ENCODE measurements at places on chromosomes 6 and 20.

DNA sequence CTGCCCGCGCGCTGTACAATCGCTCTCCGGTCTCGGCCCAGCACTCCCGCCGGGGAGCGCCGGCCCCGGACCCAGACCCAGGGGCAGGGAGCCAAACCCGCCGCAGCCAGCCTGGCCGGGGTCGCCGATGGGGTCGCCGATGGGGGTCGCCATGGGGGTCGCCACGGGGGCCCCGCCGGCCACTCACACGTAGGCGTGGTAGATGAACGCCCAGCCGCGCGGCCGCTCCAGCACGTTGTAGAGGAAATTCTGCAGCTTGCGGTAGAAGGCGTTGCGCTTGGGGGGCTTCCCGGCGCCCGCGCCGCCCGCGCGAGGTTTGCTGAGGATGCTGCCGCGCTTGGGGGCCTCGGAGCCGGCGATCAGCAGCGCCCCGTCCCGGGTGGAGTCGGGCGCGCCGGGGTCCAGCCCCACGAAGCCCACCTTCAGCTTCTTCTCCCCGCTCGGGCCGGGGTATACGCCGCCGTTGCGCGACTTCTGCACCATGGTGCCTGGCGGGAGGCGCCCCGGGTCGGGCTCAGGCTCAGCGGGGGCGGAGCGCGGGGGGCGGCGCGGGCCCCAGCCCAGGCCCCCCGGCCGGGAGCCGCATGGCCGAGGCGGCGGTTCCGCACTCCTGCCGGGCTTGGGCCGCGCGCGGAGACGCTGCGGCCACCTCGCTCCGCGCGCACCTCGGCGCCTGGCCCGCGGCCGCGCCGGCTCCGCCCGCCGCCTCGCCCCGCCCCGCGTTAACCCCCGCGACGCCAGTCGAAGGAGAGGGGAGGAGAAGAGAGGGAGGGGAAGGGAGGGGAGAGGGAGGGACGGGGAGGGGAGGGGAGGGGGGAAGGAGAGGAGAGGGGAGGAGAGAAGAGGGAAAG, at the start of gene KCNQ2:
Gene KCNQ2, minus strand, starts transcription at position 675 of the 851 bp plus-strand sequence. Its CDS starts 192 bp downstream, at position 483.
- no peak for DNase-seq

GRCh38 chr20:3640259-3640658, 22.9 kb downstream of the GFRA4 start:
- DNase-seq: no peak

DNA sequence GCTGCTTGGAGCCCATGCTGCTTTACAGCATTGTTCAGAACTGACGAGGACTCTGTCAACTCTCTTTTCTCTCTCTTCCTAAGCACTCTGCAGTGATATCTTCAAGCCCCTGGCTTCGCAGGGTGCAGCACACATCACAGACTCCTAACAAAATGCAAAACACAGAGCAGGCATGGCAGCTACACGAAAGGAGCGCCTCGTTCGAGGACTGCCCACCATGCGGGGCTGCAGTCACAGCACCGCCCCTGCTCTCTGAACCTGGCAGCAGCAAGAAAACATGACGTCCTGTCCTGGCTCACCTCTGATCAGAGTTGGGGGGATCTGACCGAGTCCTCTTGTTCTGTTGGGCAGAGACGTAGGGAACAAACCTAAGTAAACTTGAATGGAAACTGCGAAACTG, 281.7 kb downstream of the CDH26 start:
- no peak for DNase-seq

GRCh38 chr20:1103751-1104150, 14.7 kb upstream of the PSMF1 start:
- DNase-seq: no peak

DNA sequence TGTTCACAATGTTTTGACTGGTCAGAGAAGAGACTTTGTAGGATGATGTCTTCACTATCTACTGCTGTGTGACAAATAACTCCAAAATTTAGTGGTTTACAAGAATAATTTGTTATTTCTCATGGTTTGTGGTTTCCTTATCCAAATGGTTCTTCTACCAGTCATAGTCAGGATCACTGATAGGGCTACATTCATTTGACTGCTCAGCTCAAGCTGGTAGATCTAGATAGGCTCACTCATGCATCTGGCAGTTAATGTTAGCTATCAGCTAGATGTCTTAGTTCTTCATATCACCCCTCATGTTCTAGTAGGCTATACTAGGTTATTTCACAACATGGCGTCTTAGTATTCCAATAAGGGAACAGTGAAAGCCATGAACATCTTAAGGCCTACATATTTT, 131.0 kb downstream of the ID4 start:
- no peak for DNase-seq

DNA sequence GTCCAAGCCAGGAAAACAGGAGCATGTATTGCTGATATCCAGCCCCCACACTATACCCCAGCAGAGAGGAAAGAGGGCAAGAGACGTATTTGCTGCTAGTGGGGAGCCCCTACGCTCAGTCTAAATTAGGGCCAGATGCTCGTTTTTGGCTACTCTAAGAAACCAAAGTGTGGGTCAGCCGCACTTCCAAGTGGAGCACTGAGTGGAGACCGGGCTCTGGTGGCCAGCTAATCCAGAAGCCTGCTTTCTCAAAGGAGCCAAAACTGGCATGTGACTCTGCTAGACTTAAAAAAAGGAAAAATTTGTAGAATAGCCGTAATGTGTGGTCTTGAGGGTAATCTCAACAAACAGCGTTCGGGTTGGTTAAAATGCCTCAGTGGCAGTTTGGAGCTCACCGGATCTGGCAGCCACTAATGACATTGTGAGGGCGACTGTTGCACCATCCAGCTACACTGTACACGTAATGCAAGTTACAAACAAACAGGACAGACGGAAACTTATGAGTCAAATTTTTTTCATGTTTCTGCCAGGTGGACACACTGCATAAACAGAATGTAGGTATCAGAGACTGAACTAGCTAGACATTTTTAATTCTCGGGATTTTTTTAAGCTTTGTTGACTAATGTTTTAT, 230.9 kb downstream of the FOXC1 start:
- no peak for DNase-seq

DNA sequence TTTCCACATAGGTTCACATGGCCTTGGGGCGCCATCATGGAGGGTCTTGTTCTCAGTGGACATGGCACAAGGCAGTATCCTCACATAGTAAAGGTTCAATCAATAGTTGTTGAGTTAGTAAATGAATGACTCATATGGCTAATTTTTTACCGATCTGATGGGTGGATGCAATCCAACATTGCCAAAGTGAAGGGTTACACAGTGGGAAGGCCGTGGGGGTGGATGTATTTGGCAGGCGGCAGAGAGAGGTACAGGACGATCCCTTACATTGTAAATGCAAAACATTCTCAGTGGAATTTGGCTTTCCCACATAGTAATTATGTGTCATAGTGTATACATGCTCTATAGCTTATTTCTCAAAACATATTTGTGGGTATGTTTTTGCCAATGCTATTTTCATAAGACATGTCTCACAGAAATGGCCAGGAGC, 21.0 kb upstream of the PDE7B start:
- DNase-seq: no peak

- DNase-seq: peak; percentile 62
These were observed 5.6 kb downstream of the SRSF3 start for GRCh38 chr6:36599791-36600209.

DNA sequence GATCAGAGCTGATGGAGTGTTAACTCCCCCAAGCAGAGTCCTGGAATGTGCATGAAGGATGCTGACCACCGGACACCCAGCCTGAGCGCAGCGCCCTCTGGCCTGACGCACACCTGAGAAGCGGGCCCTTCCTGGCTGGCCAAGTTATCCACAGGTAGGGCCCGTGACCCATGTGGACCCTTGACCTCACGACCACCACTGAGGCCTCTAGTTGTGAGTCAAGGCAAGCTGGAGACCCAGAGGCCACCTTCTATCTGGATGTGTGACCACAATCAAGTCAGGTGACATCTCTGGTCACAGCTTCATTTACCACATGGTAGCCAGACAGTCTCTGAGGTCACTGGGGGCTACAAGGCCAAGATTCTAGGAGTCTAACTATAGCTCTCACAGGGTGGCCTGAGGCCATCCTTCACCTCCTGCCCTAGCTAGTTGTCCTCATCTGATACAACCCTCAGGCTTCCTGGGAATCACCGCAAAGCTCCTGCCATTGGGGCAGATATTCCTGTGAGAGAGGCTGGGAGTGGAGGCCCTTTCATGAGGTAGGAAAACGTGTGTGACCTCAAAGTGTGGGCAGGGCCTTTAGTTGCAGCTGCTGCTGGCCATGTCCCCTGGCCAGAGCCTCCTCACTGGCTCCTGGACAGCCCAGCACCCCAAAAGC, 53.1 kb downstream of the DSTN start:
- DNase-seq: no peak

- DNase-seq: no peak
These were observed 33.8 kb downstream of the PLEKHG1 start for GRCh38 chr6:150633486-150633834.

DNA sequence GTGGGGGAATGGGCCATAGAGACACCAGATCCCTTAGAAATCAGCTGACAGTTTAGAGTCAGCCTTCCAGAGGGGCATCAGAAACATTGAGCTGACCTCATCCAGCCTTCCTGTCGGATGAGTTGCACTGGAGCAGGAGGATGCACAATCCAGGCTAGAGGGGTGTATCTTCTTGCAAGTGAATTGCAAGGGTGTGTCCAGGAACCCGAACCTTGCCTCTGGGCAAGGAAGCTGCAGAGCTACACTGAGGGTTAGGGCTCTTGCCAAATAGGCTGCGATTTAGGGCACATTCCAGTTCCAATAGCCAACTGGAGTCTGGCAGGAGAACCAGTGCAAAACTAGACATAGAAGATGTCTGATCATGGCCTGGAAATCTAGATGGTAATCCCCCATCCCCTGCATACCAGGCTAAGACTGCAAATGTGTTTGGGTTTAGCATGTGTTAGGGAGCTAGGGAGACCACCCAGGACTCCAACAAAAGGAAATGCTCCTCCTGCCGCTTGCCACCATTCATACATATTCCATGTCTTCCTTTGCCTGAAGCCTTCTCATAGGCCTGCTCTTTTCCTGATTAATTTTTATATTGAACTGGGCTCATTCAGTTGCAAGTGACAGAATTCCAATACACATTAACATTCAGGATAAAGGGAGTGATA, 6.3 kb upstream of the UTRN start:
- DNase-seq: no peak

DNA sequence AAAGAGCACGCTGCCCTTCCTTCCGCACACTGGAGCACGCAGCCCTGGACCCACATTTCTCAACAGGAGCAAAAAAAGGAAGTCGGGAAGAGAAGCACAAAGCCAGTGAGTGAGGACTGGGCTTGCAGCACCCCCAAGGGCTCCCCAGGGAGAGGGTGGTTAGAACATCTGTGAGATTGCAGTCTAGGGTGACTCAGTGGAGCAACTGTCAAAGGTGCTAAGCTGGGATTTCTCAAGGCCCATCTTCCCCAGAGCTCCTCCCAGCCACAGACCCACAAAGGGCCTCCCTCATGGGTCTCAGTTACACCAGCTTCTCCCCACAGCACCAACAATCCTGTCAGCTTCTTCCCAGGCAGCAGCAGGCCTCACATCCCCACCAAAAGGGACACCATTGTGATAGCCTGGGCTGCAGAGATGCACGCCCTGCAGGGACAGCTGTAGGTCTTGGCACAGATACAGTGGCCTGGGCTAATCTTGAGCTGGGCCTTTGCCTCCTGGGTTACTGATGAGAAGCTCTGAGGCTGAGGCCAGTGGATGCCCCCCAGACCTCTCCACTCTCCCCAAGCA, 39.6 kb upstream of the CD93 start:
- DNase-seq: no peak

DNA sequence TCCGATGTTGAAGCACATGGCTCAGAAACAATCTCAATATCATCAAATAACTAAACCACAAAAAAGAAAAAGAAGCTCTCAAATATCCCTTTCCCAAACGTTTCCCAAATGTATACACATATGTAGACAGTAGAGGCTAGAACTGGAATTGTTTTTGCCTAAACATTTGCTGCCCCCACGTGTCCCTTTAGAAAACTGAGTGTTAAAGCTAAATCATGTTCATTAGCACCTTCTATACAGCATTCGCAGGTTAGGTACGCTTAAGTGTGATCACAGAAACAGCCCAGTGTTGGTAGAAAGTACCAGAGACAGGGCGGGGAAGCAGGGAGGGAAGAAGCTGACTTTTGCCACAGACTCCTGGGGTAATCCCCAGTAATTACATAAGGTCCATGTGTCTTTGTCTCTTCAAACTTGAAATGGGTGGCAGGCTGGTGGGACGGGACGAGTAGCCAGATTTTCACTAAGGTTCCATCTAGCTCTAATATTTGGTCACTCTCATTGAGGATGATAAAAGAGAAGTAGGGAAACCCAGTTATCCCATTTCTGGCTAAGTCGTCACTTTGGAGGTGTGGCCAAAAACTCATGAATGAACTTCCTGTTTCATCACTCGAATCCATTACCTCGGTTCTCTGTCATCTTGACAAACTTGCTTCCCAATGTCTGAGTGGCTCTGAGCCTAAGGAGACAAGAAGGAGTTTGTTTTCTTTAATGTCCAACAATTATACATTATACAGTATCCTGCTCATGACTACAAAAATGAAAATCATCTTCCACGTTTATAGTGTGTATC, 15.0 kb upstream of the TFAP2A start:
- DNase-seq: no peak

DNA sequence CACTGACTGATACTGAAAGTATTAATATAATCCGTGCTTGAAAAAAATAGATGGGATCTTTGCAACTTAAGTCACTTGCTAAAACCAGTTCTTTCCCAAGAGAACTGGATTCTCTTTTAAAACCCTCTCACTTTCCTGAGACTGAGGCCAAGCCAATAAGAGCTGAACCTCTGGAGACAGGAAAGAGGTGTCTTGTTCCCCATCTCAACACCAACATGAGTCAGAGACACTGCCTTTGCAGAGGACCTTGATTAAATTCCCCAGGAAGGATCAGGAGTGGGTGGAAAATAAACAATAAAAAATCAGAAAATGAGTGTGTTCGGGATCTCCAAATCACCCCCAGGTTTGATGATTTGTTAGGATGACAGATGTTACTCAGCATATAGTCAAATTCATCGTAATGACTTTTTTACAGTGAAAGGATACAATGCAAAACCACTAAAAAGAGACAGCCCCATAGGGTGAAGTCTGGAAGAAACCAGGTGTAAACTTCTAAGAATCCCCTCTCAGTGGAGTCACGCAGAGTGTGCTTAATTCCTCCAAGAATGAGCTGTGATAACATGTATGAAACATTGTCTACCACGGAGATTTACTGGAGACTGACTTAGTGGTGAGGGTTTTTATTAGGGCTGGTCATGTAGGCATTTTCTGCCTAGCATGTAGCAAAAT, 122.8 kb upstream of the BEND3 start:
- no peak for DNase-seq

- no peak for DNase-seq
These were observed 79.2 kb downstream of the PRND start for GRCh38 chr20:4800676-4801449.

DNA sequence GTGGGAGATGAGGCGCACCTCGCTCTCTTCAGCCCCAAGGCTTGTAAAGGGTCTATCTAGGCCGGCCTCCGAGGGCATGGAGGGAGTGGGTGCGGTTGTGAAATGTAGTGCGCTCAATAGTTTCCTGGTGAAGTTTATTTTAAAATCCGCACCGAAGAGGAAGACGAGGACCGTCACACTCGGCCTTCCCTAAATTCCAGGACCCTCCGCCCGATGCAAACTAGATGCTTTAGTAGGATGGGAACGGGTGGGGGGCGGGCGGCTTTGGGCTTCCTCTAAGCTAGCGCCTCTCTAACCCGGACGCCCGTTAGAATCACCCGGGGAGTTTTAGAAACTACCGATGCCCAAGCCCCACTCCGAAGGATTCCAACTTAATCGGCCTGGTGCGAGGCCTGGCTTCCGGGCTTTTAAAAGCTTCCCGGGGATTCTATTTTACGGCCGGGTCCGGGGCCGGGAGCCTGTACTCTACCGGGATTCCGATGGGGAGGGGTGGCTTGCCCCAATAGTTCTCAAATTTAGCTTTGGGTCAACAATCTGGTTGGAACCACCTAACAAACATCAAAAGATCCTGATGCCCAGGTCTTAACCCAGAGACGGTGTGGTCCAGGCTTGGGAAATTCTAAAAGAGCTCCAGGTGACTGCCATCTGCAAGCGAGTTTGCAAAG, 548 bp upstream of the BCAS4 start:
- peak; percentile 50 for DNase-seq

Data from CD8-positive, alpha-beta memory T cell (primary cell).